ENCODE measurements at places on chromosomes 7 and 10.

DNA sequence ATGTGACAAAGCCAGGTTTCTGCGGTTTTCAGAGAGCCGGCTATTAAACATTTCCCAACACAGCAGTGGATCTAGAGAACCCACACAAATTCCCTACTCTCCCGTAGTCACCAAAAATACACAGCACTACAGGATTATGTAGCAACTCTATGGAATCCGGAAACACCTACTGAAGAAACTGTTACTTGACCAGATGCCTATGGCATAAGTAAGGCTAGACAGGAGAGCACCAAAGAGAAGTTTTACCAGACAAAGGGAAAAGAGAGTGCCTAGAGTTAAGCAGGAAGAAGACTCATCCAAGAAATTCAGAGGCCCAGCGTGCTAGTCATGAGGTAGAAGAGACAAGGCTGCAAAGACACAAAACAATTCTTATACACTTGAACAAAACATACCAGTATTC lies 321.1 kb downstream of the PARD3 start:
- no peak for DNase-seq

DNA sequence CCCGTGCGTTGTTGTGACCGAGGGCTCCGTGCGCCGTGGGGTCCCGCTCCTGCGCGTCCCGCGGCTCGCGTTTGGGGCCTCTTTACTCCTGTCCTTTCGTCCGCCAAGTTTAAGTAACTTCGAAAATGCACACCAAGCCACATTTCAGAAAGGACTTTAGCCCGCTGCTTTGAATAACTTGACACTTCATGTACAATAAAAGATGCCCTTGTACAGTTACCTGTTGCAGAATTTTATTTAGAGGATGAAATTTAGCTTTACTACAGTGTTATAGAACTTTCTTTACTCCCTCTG lies 459 bp downstream of the SUGCT start:
- no peak for DNase-seq

DNA sequence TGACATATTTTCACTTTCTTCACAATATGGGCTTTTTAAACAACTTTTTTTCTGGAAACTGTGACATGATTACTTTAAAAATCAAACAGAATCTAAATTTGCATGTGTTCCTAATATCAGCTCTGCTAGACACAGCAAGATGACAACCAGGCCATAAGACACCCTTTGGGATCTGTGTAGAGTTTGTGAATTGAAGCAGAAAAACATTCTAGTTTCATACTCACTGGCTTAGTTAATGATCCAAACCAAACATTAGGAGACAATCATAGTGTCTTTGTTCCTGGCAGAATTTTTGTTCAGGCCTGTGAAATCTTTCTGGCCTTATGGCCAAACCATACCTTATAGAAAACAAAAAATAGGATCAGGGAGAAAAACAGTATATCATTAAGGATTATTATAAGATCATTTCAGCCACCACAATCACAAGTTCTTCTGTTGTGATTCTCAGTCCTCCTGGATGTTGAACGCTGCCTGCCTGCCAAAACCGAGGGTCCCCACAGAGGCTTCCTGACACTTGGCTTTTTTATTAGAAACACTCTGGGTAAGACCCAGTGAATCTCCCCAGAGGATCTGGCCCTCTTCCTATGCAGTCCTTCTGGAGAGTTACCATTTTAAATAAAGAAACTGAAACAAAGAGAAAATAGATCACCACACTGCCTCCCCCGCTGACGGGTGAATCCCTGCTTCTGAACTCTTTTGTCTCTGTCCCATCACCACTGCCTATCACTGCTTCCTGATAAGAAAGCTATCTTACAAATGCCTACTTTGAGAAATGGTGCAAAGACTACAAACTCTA lies 79.2 kb upstream of the PPP1R3C start:
- no peak for DNase-seq

DNA sequence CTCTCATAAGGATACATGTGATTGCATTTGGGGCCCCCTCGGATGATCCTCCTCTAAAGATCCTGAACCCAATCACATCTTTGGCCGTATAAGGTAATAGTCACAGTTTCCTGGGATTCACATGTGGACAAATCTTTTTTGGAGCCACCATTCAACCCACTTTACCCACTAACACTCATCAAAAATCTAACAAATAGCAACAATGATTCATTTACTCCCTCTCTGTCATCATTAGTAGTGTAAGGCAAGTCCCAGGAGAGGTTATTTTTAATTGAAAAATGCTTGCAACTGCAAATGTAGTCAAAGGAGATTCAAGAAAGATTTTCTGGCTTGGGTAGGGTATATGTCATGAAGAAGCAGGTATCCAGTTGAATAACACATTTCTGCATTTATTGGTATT lies 9.9 kb upstream of the SMKR1 start:
- DNase-seq: no peak

GRCh38 chr10:99292159-99292558 lies 37.0 kb upstream of the CNNM1 start:
- DNase-seq: no peak

GRCh38 chr7:99752356-99752755 lies 17.4 kb upstream of the CYP3A7 start:
- no peak for DNase-seq

- no peak for DNase-seq
These were observed 126.1 kb downstream of the AOAH start for GRCh38 chr7:36598054-36598674.

GRCh38 chr7:19161671-19162070 lies 16.4 kb upstream of the FERD3L start:
- no peak for DNase-seq

- DNase-seq: no peak
These were observed 14.5 kb upstream of the THSD7A start for GRCh38 chr7:11846361-11846955.

GRCh38 chr7:80264769-80265495 lies 130.3 kb downstream of the GNAI1 start:
- no peak for DNase-seq

Measured in CD4-positive, alpha-beta memory T cell (primary cell).